ENCODE measurements at places on chromosomes 1 and 21.
A peak's percentile ranks its signal among the peaks of the same experiment; 100 is the strongest.

GRCh38 chr1:2009101-2010053 lies 5.8 kb upstream of the CFAP74 start:
- DNase-seq = no peak

GRCh38 chr21:45522986-45523385 lies 19.3 kb downstream of the SLC19A1 start:
- peak; percentile 1 for DNase-seq

- no peak for DNase-seq
Observed at GRCh38 chr1:52546852-52547251, 6.0 kb downstream of the TUT4 start.

GRCh38 chr1:237938553-237938952 lies 47.8 kb upstream of the ZP4 start:
- peak; percentile 58 for DNase-seq

DNA sequence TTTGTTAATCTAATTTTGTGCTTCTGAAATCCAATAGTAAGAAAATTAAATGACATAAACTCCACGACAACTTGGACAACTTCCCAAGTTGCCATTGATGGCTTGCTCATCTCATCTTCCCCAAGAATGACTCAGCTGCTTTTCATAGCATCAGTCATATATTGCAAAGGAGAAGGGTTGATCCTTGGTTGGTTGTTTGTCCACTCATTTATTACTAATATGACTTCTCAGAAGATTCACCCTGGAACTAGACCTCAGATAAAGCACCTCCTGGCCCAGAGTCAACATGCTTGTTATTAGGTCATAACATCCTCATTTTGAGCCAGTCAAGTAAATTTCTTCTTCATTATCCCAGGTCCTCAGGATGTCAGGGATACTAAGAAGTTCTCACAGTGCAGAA lies 2.3 kb upstream of the LCE3D start:
- DNase-seq = no peak

- DNase-seq = no peak
Observed at GRCh38 chr1:77134359-77134758, 84.9 kb downstream of the PIGK start.

DNA sequence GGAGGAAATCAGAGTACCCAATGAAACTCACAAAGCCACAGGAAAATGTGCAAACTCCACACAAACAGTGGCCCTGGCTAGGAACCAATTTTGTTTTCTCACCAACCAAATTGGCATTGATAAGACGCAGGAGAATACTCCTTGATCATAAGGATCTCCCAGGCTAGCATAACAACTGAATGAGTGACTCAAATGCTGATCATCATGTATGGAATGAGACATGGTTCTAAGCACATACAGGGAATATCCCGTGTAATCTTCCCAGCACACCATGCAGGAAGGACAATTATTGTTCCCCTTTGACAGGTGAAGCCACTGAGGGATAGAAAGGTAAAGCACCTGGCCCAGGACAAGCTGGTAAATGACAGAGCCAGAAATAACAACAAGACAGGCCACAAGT lies 180.0 kb upstream of the DUSP10 start:
- no peak for DNase-seq

- no peak for DNase-seq
Observed at GRCh38 chr1:240831191-240831631, 219.3 kb upstream of the GREM2 start.

Measured in left colon (tissue), 2 donors.